ENCODE measurements at places on chromosomes 3 and 15.

GRCh38 chr15:99123713-99124451, 19.0 kb downstream of the SYNM start:
- peak; percentile 64 for DNase-seq

DNA sequence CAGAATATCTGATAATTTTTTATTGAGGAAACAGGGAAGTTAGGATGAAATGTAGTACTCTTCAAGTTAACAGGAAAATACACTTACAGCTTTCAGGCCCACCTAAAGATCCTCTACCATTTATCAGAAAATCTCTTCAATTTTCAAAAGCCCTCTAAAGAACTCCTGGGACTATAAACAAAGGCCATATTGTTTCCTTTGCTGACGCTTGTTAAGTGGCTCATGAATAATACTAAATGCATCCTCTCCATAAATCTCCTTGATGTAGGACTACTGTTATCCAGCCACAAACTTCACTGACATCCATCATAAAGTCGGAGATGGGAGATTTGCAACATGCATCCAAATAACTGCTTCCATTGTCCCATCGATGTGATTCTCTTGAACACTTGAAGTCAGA, 326.5 kb downstream of the ZIC1 start:
- DNase-seq: no peak

- peak; percentile 74 for DNase-seq
These were observed 21.6 kb upstream of the PLXNA1 start for GRCh38 chr3:126961191-126961790.

DNA sequence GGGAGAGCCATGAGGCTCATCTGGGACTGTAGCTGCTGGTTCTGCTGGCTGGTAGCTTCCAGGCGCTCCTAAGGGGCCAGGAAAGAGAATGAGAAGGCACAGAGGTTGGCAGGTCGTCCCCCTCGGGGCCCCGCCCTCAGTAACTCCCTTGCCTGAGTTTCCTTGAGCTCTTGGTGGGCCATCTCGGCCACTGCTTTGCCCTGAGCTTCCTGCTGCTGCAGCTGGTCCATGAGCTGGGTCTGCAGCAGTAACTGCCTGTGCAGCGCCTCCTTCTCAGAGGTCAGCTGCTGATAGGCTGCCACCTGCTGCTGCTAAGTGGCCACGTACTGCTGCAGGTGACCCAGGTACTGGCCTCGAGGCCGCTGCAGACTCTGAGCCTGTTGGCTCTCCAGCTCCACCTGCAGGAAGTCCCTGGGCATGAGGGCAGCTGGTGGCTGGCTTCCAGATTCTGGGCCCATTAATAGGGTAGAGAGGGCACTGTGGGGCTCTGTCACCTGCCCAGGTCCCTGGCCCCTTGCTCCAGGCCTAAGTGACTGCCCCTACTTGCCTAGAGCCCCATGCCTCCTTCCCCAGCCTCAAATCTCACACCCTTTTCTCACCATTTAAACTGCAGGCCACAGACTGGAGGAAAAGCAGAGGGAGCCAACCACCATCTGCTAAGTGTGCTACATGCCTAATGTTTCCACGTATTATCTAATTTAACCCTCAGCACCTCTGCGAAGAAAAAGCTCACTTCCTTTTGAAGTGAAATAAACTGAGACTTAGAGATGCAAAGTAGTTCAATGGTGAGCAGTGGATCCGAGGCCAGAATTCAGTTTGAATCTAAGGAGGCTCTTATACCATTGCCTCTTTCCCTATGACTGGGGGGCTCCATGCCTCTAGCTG, 10.8 kb upstream of the VPS33B start:
- no peak for DNase-seq

GRCh38 chr15:34810443-34811129, 15.2 kb upstream of the ACTC1 start:
- peak; percentile 52 for DNase-seq

DNA sequence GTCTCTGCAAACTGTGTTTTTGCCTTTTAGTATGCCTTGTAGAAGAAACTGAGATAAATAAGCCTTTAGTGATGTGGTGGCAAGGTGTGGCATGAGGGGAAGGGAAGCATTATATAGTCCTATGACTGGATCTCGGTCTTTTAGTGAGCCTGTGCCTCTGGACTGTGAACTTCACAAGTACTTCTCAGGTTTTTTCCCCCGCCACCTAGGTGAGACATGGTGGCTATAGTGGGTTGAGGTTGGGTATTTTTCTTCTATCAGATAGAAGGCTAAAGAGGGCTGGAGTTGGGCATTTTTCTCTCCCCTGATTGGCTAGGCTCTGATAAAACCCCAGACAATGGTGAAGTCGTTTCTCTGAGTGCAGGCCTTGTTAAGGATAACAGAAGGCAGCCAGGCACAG, 38.7 kb upstream of the ZFAND6 start:
- no peak for DNase-seq
